ENCODE measurements at places on chromosomes 11 and 22.

GRCh38 chr11:46659908-46660307, 40.5 kb downstream of the ARHGAP1 start:
- no peak for DNase-seq

DNA sequence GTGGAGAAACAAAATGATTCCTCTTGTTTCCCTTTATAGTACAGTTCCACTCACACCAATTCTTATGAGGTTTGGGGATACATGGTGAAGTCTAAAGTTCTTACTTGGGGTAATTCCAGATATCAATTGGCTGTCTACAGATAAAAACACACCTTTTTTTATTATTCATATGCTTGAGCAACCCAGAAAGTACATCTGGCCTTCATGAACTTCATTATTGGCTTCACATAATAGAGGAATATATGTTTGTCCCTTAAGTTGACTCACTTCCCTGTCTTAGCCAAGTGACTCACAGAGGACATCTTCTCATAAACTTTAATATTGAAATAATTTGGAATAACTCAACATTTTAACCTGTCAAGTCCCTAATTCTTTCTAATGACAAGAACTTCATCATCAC, 36.3 kb upstream of the SOX6 start:
- DNase-seq, result no peak

- DNase-seq, result no peak
Observed at GRCh38 chr11:75845324-75845723, 30.3 kb downstream of the UVRAG start.

DNA sequence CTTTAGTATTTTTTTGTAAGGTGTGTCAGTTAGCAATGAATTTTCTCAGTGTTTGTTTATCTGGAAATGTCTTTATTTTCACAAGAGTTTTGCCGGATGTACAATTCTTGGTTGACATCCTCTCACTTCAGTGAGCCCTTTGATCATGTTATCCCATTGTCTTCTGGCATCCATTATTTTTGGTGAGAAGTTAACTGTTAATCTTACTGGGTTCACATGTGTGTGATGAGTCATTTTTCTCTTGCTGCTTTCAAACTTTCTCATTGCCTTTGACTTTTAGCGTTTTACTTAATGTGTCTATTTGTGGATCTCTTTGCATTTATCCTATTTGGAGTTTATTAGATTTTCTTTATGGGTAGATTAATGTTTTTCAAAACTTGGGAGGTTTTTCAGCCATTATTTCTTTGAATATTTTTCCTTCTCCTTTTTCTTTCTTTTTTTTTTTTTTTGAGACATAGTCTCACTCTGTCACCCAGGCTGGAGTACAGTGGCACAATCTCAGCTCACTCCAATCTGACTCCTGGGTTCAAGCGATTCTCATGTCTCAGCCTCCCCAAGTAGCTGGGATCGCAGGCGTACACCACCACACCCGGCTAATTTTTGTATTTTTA, 100.5 kb upstream of the RRM1 start:
- DNase-seq, result no peak

GRCh38 chr11:35344681-35345574, 74.4 kb downstream of the SLC1A2 start:
- DNase-seq, result no peak

DNA sequence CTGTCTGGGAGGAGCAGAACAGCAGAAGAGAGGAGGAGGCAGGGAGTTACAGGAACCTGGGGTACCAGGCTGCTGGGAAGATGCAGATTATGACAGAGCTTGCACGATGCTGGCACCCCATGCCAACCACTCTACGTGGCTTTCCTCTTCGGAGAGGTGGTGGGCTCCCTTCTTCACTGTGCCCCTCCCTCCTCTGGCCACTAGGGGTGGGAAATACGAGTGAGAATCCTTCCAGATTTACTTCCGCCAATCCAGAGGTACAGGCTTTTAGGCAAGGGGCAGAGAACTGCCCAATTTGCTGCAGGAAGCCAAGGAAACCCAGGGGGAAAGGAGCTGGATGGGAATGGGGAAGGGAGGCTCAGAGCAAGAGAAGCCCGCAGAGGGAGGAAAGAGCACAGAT, 12.3 kb downstream of the HYOU1 start:
- no peak for DNase-seq

GRCh38 chr11:125214601-125215565, 50.3 kb downstream of the PKNOX2 start:
- no peak for DNase-seq

DNA sequence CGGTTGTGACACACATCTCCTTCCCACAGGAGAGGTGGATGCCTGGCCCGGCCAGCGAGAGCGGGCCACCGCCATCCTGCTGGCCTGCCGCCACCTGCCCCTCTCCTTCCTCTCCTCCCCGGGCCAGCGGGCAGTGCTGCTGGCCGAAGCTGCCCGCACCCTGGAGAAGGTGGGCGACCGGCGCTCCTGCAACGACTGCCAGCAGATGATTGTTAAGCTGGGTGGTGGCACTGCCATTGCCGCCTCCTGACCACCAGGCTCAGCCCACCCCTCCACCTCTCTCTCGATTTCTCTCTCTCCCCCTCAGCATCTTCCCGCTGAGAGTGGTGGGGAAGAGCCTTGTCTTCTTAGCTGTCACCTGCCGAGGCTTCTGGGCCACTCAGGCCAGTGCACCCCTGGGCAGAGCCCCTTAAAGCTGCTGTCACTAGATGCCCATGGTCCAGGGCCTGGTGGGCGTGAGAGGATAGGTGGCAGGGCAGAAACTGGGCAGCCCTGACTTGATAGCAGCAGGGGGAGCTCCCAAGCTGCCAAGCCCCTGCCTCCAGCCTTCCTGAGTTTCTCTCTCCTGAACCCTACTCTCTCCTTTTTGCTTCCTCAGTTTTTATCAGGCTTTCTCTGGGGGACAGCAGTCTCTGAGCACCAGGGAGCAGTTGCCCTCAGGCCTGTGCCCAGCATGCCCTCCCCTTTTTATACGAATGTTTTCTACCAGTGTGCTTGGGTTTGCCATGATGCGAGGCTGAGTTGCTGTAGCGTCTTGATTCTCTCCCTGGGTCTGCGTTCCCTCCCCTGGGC, 9.3 kb downstream of the SHISA8 start:
- DNase-seq, result no peak

- DNase-seq, result no peak
Observed at GRCh38 chr11:57903441-57904123, 120.1 kb upstream of the OR9Q1 start.

GRCh38 chr22:18987765-18988164, 51.7 kb upstream of the PRODH start:
- no peak for DNase-seq

- no peak for DNase-seq
Observed at GRCh38 chr11:33128739-33129138, 32.5 kb downstream of the CSTF3 start.

- no peak for DNase-seq
Observed at GRCh38 chr11:126834149-126834548, 166.4 kb downstream of the KIRREL3 start.

All from stimulated activated naive CD4-positive, alpha-beta T cell (primary cell).